AG20443 (cell line): ENCODE measurements at places on chromosomes 3 and 15.
A peak's percentile ranks its signal among the peaks of the same experiment; 100 is the strongest.

- no peak for DNase-seq
Observed at GRCh38 chr15:57782731-57783130, 76.2 kb downstream of the POLR2M start.

GRCh38 chr3:33825111-33825510 lies 26.7 kb downstream of the PDCD6IP start:
- no peak for DNase-seq

GRCh38 chr15:71397377-71397776 lies 282.1 kb downstream of the THSD4 start:
- no peak for DNase-seq

GRCh38 chr15:78408961-78409360 lies 29.1 kb upstream of the IREB2 start:
- no peak for DNase-seq

DNA sequence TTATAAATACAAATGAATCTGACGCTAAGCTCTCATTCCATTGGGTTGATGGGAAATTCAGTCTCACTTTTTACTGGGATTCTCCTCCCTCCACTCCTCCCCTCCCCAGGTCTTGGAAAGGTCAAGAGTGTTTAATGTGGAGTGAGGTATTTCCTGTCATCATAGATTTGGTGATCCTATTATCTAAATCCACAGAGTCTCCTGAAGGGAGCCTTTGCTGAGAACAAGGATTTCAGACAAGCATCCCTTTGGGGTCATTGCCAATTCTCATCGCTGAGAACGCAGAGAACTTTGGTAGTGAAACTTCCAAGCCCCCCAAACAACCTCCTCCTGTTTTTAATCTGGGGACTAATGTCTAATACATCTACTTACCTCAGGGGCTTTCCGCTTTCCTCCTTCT lies 297.9 kb downstream of the OTOL1 start:
- DNase-seq, result no peak

DNA sequence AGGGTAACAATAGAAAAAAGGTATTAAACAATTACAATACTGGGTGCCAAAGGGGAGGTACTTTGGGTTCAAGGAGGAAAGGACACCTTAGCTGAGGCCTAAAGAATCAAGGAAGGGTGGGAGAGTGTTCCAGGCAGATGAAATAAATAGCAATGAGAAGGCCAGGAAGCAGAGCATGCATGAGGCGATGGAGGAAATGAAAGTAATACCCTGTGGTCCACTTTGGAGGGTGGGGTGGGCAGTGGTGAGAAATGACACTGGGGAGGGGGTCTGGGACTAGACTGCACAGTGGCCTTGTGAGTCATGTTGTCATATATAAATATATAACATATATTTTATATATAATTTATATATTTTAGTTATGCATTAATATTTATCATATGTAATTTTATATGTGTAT lies 55.9 kb downstream of the BHLHE40 start:
- no peak for DNase-seq

DNA sequence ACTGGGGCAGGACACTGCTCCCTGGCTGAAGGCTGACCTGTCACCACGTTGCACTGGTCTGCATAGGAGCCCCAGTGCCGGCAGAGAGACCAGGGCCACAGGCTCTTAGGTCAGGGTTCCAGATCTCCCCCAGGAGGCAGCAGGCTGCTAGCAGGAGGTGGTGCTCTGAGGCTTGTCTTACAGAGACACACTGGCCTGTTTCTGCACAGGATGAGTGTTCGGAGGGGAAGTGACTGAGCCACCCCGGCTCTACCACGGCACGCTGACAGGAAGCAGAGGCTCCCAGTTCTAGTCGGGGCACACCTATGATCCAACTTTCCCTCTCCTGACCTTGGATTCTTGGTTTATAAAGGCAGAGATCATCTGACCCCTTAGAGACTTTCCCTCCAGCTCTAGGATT lies 8.6 kb downstream of the FBXL22 start:
- DNase-seq, result no peak

DNA sequence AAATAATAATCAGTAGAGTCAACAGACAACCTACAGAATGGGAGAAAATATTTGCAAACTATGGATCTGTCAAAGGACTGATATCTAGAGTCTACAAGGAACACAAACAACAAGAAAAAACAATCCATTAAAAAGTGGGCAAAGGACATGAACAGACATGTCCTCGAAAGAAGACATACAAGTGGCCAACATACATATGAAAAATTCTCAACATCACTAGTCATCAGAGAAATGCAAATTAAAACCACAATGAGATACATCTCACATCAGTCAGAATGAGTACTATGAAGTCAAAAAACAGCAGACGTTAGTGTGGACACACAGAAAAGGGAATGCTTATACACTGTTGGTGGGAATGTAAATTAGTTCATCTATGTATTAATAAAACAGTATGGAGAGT lies 33.7 kb downstream of the SLC2A2 start:
- no peak for DNase-seq

GRCh38 chr3:56253941-56254665 lies 214.2 kb downstream of the ERC2 start:
- DNase-seq, result no peak

DNA sequence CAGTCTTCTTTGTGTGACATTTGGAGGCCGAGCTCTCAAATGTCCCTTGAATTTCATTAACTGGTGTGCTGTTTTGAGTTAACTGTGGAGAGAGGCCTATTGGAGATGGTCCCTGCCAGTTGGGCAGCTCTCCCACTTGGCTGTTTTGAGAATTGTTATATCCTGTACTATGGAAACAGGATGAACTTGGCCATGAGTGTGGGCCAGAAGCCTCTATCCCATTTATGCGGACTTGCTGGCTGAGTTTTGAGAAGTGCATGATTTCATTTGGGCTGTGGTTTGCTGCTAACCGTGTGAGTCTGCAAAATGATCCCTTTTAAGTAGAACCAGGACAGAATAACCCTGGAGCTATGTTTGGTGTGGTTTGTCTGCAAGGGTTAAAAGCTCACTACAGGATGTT lies 366.0 kb downstream of the PTPRG start:
- DNase-seq, result peak; percentile 85

DNA sequence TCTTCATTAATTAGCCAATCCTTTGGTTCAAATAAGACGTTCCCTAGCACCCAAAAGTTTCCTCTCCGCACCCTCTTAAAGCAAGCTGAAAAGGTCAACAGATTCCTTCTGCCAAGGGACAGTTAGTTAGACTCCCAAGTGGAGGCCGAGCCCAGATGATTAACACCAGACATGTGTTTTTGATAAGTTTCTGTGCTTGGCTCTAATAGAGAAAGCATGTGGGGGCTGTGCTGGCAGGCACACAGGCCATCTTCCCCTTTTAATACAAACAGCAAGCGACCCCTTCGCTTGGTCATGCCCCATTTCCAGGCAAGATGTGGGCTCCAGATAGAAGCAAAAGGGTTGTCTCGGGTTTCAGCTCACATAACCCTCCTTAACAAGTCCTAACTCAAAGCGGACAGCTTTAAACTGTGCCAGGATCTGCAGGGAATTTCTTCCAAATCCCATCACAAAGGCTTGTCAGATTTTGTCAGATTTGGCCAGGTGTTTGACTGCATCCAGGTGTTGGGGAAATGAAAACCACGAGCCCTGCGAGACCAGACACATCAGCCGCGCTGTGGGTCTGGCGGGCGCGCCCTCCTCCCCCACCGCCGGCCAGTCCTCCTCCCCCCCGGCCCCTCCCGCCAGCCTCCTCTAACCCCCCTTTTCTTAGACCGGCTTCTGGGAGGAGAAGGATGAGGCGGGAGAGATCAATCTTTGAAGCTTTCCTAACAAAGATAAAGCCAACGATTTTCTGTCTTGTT lies 3.3 kb downstream of the HES1 start:
- DNase-seq, result peak; percentile 57

- no peak for DNase-seq
Observed at GRCh38 chr15:60697750-60698149, 218.8 kb upstream of the ICE2 start.

DNA sequence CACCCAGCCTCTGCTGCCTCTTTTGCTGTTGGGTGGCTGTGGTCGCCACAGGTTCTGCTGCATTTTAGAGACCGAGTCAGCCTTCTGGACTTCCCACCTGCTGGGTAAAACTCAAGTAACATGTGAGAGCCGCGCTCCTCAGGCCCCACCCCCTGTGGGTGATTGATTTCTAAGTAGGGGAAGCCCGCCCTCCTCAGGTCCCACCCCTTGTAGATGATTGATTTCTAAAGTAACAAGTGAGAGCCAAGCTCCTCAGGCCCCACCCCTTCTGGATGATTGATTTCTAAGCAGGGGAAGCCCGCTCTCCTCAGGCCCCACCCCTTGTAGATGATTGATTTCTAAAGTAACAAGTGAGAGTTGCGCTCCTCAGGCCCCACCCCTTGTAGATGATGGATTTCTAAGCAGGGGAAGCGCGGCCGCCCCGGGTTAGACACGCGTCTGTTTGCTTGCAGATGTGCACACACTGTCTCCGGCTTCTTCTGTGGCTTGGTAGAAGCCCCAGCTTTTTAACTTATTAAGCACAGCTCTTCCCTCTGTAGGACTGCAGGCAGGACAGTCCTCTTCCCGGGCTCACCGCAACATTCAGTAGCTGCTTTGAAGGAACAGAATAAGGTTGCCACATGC lies 83.4 kb downstream of the FAM43A start:
- DNase-seq, result peak; percentile 94

- DNase-seq, result no peak
Observed at GRCh38 chr3:128415200-128415772, 51.4 kb downstream of the DNAJB8 start.

DNA sequence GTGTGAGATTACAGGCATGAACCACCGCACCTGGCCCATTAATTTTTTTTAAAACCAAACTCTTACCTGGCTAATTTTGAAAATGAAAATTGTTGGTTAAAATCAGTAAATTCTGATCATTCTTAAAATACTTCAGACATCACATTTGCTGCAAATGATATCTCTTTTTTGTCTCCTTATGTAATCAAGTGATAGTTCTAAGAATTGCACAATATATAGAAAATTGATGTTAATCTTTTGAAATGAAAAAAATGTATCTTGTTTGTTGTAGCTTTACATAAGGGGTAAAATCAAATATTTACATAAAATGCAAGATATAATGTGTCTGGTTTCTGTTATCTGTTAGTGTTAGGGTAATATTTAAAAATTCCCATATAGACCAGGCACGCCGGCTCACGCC lies 5.0 kb downstream of the GTPBP8 start:
- DNase-seq, result no peak

DNA sequence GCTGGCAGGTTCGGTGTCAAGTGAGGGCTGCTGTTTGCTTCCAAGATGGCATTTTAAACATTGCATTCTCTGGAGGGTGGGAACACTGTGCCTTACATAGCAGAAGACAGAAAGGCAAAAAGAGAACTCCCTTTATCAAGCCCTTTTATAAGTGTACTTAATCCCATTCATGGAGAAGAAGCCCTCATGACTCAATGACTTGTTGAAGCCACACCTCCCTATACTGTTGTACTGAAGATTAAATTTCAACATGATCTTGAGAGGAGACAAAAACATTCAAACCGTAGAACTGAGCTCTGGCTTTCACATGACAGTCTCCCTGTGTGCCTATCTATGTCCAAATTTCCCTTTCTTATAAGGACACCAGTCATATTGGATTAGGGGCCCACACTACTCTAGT lies 443.4 kb upstream of the CDIN1 start:
- DNase-seq, result no peak

- no peak for DNase-seq
Observed at GRCh38 chr3:119220970-119221667, 19.6 kb downstream of the B4GALT4 start.

GRCh38 chr15:78479650-78480049 lies 27.7 kb upstream of the HYKK start:
- no peak for DNase-seq

DNA sequence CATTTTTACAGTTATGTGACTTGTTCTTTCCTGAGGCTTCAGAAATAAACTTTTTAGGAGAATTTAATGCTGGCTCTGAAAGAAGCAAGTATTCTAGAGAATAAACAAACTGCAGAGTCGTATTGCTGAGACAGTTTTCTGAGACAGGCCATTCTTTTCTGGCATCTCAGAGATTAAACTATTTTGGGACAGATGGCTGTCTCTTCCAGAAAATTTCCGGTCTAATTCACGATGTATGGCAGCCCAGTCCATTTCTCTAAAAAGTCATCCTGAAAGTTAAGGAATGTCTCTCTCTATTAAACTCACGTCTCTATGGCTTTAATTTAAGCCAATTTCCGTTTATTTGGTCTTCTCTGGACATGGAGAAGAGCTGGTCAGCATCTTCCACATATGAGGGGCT lies 208.6 kb downstream of the FEZF2 start:
- DNase-seq, result no peak

DNA sequence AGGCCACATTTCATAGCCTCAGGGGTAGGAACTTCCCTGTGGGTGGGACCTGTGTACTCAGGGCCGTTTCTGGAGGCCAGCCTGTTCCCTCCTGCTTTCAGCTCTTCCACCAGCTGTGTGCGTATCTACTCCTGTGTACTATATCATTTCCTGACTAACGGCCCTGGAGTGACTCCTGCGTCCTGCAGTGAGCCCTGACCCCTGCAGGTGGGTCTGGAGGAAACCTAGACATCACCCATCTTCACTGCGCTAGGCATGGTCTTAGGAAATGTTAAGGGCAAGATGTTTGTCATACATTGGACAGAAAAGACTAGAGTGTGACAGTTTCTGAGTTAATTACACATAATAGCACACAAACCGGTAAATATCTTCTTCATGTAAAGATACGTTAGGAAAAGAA lies 297.3 kb downstream of the GABRB3 start:
- DNase-seq, result no peak

DNA sequence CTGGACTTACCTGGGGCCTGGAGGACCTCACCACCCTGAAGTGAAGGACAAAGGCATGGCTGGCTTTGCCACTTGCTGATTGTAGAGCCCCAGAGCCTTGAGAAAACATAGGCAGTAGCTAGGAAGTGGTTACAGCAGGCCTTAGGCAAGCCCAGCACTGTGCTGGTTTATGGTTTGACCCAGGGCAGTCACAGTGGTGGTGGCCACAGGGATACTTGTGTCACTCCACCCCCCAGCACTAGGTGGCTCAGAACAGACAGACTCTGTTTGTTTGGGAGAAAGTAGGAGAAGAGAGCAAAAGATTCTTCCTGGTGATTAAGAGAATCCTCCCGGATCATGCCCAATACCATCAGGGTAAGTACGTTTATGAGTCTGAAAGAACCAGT lies 13.2 kb upstream of the COL8A1 start:
- DNase-seq, result no peak

DNA sequence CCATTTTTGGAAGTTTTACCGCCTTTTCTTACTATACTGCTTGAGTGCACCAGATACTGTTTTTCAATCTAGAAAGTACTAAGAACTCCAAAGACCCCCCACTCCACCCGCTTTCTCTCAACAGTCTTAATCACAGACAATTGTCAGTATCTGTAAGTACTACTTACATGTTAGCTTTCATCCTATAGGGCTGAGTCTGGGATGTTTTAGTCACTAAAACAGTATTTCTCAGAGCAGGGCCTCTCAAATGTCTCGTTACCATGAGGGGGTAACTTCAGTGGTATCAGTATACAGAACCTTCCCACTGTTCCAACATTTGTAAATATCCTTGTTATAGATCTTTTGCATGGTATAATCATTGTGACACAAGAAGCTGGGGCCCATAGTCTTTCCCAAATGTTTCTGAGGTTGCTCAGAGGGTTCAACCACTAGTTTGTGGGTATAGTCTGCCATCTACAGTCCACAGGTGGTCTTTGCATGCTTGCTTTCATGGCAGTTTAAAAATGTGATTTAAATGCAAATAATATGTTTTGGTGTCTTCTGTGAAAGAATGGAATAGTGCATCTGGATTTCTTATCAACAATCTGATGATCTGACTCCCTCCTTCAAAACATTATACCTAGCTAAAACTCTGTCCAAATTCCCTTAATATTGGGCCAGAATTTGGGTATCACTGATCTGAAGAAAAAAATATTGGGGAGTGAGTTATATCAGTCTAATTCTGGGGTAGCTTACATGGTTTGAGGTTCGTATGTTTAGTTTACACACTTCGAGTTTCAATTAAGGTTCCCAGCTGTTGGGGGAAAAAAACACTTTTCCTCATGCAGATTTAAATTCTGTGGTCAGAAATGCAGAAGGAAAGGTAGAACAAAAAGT lies 18.0 kb upstream of the DNAJC13 start:
- DNase-seq, result peak; percentile 81
